CD4-positive, alpha-beta T cell treated with Interferon alpha-2 for 1 hour (primary cell): ENCODE measurements at places on chromosomes 4 and X.

DNA sequence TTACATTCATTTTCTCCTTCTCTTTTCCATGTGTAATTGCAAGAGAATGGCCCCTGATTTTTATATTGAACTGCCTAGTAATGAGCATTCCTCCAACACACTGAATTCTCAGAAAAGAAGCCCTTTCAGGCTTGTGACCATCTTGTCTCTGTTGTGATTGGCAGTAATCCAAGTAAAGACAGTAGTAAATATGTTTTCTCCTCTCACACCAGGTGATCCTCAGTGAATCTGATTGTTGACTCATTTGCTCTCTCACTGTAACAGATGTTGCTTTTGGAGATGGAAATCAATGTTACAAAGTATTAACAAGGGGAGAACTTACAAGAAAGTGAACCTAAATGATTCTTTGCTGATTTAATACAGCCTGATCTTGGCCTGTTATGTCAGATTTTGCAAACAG, 271.0 kb downstream of the AFF2 start:
- DNase-seq: no peak

DNA sequence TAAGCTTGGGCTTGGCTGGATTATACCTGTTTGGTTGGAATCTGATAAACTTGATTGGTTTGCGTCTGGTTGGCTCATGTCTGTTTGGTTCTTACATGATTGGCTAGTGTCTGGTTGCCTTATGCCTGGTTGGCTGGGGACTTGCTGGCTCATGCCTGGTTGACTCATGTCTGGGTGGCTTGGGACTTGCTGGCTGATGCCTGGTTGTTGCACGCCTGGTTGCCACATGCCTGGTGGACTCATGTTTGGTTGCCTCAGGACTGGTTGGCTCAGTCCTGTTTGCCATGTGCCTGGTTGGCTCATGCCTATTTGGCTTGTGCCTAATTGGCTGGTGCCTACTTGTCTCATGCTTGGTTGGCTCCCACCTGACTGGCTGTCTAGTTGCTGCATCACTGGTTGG, 104.5 kb downstream of the APOOL start:
- no peak for DNase-seq

GRCh38 chr4:182583703-182584415, 333.3 kb downstream of the DCTD start:
- DNase-seq: no peak

GRCh38 chr4:97720869-97721432, 422.3 kb downstream of the STPG2 start:
- no peak for DNase-seq

GRCh38 chrX:56248492-56248891, 16.3 kb downstream of the KLF8 start:
- peak; percentile 60 for DNase-seq

- DNase-seq: no peak
Observed at GRCh38 chrX:9665113-9665512, 100.5 kb downstream of the GPR143 start.
